ENCODE measurements at places on chromosomes 3 and 15.

DNA sequence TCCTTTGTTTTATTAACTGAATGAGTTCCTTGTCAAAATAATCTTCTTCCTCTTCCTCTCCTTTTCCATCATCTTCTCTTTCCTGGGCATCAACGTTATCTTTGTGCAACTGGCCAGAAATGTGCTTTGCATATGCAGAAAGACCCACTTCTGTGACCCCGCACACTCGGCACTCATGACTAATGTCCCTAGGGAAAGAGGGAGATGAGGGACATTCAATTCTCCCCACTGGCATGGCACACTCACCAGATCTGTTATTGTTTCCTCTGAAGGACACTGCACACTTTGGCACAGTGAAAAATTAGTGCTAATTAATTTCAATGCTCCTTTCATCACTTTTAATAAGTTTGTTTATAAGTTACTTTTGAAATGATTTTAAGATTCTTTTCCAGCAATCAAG lies 34.0 kb downstream of the ZNF106 start:
- DNase-seq = no peak

DNA sequence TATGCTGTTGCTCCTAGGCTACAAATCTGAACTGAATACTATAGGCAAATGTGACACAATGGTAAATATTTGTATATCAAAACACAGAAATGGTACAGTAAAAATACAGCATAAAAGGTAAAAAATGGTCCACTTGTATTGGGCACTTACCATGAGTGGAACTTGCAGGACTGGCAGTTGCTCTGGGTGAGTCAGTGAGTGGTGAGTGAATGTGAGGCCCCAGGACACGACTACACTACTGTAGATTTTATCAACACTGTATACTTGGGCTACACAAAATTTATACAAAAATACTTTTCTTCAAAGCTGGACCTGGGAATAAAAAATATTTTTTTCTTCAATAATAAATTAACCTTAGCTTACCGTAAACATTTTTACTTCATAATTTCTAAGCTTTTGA lies 41.6 kb upstream of the DUT start:
- DNase-seq = no peak

GRCh38 chr3:134038716-134039115 lies 9.0 kb upstream of the SLCO2A1 start:
- no peak for DNase-seq

- DNase-seq = no peak
These were observed 251.0 kb downstream of the RPLP1 start for GRCh38 chr15:69703532-69704187.

GRCh38 chr3:35635407-35635806 lies 3.9 kb upstream of the ARPP21 start:
- DNase-seq = no peak

DNA sequence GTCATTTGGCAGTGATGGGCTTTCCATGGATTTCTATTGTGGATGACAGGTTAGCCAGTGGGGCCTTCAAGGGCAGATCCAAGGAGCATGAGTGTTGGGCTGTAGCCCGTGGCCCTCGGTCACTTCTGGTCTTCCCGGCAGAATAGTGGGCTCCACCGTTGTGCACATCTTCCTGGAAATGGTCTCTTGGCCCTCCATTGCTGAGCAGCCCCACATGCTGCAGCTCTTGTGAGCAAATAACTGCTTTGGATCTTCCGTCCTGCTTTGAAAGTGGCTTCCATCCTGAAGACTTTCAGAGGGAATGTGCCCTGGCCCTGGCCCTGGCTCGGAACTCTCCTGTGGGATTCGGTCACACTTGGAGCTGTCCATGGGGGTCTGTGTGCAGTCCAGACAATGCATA lies 102.8 kb downstream of the SNRPN start:
- DNase-seq = no peak

GRCh38 chr3:194306109-194306686 lies 44.9 kb downstream of the CPN2 start:
- DNase-seq = peak; percentile 85

- no peak for DNase-seq
These were observed 23.7 kb upstream of the TMEM45A start for GRCh38 chr3:100468676-100469075.

DNA sequence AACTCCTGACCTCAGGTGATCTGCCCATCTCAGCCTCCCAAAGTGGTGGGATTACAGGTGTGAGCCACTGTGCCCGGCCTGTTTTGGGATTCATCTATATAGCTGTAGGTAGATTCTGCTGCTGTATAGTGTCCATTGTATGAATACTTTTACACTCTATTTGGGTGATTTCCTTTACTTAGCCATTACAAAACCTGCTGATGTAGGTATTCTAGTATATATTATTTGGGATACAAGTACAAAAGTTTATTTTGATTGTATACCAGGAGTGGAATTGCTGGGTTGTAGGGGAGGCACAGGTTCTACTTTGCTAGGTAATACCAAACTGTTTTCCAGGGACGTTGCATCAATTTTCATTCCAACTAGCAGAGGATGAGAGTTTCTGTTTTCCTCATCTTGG lies 9.5 kb upstream of the OXSR1 start:
- no peak for DNase-seq

DNA sequence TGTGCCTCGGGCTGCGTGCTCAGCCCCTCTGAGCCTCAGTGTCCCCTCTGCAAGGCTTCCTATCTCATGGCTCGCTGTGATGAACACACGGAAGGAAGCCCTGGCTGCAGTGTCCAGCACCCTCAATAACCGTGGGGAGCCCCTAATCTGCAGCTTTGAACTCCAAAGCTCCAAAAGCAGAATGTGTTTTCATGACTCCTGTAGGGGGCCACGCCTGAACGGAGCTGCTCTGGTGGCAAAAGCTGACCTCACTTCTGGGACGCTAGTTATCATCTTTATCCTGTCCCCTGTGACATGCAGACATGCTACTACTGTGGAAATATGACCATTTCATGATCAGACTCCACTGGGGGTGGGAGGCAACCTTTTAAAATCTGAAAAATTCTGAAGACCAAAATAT lies 98.8 kb downstream of the SEC22A start:
- peak; percentile 10 for DNase-seq

DNA sequence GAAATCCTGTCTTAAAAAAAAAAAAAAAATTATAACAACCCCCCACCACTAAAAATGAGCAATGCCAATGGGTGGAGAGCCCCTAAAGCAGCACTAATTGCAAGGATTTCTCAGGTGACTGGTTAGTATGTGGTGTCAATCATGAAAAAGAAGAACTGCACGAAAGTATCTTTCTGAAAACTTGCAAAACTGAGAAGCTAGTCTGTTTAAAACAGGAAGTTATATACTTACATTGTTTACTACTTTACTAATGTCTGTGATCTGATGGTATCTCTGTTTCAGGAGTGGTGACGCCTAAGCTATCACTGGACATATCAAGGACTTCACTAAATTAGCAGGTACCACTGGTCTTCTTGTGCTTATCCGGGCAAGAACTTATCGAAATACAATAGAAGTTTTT lies at the start of gene CCR3:
Gene CCR3, plus strand, starts transcription at position 341 of the 400 bp plus-strand sequence. CDS start 22,699 bp downstream, outside the sequence.
- DNase-seq = peak; percentile 56

GRCh38 chr3:128074851-128075521 lies 22.7 kb downstream of the SEC61A1 start:
- no peak for DNase-seq

DNA sequence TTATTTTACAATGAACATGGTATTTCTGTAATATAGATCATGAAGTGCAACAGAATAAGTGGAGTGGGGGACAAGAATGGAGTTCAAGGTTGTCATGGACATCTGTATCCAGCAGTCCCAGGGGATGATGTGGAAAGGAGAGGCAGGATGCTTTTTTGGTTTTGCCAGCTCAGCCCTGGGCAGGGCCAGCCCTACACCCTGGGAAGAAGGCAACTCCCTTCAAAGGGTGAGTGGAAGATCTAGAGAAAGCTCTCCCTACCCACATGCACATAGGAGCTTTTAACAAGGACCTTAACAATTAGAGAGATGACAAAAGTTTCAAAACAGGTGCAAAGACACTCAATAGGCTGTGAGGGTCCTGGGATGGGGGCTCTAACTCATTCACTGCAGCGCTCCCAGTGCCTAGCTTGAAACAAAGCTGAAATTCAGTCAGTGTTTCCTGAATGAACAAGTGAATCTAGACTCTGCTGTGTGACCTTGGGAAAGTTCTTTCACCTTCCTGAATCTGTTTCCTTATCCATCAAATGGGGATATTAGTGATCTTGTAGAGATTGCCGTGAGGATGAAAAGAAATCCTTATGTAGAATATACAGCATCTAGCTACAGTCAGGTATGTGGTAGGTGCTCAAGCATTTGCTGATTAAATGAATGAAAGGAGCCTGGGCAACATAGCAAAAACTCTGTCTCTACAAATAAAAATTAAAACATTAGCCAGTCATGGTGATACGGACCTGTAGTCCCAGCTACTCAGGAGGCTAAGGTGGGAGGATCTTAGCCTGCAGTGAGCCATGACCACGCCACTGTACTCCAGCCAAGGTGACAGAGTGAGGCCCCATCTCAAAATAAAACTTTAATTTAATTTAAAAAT lies 14.3 kb downstream of the BHLHE40 start:
- DNase-seq = no peak

DNA sequence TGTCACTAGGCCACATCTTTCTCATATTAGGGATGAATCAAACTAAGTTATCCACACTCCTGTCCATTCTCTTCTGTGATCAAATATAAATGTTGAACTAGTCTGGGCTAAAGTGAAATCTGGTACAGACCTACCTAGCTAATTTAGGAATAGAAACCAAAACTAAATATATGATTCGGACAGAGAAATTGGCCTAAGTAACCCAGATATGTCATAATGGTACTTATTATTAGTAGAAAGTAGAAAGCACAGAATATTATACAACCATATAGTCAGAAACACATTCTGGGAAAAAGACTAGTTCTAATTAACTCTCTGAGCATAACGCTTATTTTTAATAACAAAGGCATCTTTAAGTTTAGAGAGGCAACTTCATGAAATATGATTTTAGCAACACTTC lies 389.0 kb downstream of the LSAMP start:
- DNase-seq = no peak

DNA sequence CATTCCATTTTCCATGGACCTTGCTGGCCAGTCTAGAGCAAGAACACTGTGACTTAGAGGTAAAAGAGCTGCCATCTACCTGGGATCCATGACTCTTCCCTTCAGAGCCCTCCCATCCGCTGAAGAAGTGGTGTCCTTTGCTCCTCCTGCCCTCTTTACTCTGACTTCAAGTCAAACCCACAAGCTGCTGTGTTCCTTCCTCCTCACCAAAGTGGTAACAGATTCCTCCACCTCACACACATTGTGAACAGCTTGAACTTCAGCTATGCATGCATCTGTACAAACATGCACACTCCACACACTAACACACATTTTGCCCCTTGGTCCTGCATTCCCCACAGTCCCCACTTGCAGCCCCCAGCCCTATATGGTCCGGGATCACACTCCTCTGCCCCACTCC lies 990 bp downstream of the IQCF5 start:
- no peak for DNase-seq

DNA sequence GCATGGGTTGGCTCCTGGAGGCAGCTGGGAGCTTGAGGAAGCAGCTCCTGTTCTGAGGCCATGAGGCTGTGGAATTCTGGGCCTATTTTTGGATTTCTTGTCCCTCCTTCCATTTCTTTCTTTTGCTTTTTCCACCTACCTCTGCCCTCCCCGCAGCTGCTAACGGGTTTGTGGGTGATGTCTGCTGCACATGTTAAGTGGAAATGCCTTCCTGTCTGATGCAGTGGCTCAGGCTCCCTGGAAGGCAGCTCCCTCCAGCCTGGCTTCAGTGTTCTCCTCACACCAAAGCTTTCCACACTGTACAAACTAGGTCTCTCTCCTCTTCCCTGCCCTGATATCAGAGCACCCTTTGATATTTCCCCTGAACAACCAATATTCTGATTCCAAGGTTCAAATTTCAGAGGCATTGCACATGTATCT lies 33.8 kb upstream of the ESYT3 start:
- DNase-seq = no peak

DNA sequence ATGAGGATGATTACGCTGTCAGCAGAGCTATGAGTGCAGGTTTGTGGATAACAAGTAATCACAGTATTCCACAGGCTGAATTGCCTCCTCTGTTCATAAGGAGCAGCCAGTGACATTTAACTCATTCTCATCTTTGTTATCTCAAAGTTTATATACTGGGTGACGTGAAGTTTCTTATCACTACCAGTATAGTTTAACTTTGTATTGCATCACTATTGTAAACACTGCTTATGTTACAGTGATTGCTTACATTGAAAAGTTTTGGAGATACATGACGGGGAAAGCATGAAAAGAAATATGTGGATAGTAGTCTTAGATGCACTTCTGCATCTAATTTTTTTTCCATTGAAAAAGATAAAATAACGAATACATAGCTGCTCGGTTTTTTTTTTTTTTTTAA lies 429.7 kb downstream of the VGLL3 start:
- DNase-seq = no peak

DNA sequence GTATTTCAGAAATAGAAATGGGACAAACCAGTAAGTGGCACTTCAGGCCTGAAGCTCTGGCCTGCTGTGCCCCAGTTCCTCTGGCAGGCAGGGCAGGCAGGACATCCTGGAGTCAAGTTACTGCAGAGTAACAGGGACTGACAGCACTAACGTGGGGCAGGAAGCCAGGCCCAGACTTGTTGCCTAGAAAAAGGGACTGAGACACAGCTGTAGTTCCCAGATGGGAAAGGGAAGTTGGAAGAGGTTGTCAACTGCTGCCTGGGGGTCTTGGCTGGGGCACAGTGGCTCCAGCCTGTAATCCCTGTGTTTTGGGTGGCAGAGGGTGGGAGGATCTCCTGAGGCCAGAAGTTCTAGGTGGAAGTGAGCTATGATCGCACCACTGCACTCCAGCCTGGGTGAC lies 171.9 kb downstream of the FMN1 start:
- DNase-seq = no peak

GRCh38 chr3:104878395-104878794 lies 488.3 kb upstream of the ALCAM start:
- peak; percentile 1 for DNase-seq

GRCh38 chr15:64947211-64947610 lies 35.5 kb downstream of the ANKDD1A start:
- DNase-seq = no peak

DNA sequence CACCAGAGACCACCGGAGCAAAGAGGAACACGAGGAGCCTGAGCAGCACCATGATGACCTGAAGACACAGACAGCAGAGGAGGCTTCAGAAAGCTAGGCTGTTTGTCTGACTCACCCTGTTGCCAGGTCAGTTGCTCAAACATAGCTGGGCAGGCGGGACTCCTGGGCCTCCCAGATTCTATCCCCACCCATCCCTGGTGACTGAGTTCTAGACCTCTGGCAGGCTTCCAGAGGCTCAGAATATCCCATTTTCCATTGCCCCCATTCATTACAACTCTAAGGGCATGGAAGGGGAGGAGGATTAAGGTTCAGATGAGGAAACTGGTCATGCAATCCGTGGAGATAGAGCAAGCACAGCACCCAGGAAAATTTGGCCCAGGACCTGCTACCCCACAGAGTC lies at the start of gene CDHR4:
Gene CDHR4, minus strand, starts transcription at position 113 of the 400 bp plus-strand sequence. Its CDS starts 61 bp downstream, at position 52.
- DNase-seq = peak; percentile 41
